ENCODE measurements at places on chromosomes 12 and 14.

DNA sequence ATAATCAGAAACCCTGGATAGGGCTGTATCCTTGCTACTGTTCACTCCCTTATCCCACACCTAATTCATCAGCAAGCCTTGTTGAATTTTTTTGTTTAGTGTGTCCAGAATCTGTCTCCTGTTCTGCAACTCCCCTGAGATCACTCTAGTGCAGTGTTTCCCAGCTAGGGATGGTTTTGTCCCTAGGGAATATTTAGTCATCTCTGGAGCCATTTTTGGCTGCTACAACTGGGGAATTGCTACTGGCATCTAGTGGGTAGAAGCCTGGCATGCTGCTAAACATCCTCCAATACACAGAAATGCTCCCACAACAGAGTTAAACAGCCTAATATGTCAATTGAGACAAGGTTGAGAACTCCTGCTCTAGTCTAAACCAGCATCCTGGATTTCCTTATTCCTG is 248.0 kb downstream of the NPAS3 start:
- DNase-seq, result no peak

DNA sequence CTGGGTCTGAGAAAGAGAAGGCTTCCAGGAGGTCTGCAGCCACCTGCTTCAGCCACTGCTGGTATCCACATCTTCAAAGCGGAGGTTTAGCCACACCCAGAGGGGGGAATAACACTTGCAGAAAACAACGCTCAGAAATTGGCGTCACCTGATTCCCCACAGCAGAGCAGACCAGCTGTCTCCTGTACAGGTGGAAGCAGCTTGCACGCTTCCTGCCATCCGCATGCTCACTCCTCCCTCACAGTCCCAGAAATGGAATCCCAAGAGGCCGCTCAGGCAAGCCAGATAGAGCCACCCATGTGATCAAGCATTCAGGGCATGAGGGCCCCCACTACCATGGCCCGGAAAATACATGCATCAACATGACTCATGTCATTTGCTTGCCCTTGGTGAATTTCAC is 112.2 kb upstream of the DIO3 start:
- no peak for DNase-seq

DNA sequence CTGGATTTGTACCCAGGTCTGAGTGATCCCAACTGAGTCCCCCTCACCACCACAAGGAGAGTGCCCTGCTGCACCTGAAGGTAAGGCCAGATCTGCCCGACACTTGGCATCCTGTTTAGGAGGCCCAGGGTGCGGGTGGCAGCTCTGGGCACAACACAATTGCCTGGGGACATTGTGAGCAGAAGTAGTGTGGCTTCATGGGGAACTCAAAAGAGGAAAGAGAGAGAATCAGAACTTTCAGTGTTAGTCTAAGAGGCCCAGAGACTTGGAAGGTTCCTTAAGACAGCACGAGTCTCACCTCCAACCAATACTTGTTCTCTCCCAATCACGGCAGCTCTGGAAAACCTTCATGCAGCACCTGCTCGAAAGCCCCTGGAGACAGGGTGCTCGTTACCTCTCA is 6.6 kb upstream of the SLC8B1 start:
- no peak for DNase-seq

- no peak for DNase-seq
Measured at GRCh38 chr12:95805864-95806671, 15.5 kb upstream of the NTN4 start.

- DNase-seq, result no peak
Measured at GRCh38 chr12:92138144-92138543, 7.5 kb downstream of the BTG1 start.

GRCh38 chr12:46518169-46518568 is 145.6 kb upstream of the SLC38A2 start:
- no peak for DNase-seq

GRCh38 chr12:72717036-72717435 is 444.9 kb downstream of the TRHDE start:
- no peak for DNase-seq

All from activated naive CD4-positive, alpha-beta T cell (primary cell).